Stimulated activated CD8-positive, alpha-beta memory T cell treated with anti-CD3 and anti-CD28 coated beads, Interleukin-15, amount 100 ng/mL, for 4 hours (primary cell): ENCODE measurements at places on chromosomes 12 and 14.

- no peak for DNase-seq
These were observed 21.2 kb upstream of the FOXJ2 start for GRCh38 chr12:8011331-8011730.

GRCh38 chr12:117119592-117120198 lies 20.5 kb upstream of the TESC start:
- DNase-seq: no peak

DNA sequence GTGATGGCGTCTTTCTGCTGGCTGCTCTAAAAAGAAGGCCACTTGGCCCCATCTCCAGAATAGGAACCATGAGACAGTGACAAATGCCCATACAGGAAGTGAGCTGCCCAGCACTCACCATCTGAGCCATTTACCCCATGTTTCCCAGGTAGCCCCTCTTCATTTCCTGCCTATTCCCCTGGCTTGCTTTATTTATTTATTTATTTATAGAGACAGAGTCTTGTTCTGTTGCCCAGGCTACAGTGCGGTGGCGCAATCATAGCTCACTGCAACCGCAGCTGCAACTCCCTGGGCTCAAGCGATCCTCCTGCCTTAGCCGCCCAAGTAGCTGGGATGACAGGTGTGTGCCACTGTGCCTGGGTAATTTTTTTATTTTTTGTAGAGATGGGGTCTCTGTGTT lies 71.2 kb downstream of the RIN3 start:
- no peak for DNase-seq

GRCh38 chr14:35384455-35385041 lies 20.0 kb downstream of the NFKBIA start:
- no peak for DNase-seq

- no peak for DNase-seq
These were observed 41.9 kb downstream of the JDP2 start for GRCh38 chr14:75469606-75470237.
